ENCODE measurements at places on chromosomes 1 and 21.
A peak's percentile ranks its signal among the peaks of the same experiment; 100 is the strongest.

DNA sequence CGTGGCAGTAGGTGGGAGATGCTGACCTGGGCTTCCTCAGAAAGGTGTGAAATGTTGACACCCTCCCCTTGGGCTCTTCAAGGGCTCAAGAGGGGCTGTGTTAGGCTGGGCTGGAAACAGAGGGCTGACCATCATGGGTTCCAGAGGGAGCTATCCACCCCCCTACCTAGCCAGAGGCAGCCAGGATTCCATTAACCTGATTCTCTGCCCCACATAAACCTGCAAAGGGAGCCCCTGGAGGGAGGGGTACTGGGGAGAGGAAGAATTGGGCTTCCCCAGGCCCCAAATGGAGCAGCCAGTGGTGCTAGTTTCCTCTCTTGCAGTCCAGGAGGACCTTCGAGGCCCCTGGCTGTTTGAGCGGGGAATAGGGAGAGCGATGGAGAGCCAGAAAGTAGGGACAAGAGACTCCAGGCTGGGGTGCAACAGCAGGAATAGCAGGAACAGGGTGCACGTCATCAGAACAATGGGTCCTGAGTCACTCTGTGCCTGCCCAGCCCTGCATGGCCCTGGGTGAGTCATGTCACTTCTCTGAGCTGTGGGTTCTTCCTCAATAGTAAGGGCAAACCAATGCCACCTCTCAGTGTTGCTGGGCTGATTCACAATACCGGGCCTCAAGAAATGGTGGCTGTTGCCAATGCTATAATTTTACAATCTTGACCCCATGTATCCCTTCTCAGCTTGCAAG, 121.2 kb downstream of the EPHB2 start:
- DNase-seq = peak; percentile 86

DNA sequence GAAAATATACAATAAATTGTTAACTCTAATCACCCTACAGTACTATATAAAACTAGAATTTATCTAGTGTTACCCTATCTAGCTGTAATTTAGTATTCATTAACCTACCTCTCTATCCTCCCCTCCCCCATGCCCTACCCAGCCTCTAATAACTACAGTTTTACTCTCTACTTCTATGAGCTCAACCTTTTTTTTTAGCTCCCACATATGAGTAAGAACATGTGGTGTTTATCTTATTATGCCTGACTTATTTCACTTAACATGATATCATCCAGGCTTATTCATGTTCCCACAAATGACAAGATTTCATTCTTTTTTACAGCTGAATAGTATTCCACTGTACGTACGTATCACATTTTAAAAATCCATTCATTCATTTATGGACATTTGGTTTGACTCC, 46.0 kb upstream of the WARS2 start:
- DNase-seq = no peak

DNA sequence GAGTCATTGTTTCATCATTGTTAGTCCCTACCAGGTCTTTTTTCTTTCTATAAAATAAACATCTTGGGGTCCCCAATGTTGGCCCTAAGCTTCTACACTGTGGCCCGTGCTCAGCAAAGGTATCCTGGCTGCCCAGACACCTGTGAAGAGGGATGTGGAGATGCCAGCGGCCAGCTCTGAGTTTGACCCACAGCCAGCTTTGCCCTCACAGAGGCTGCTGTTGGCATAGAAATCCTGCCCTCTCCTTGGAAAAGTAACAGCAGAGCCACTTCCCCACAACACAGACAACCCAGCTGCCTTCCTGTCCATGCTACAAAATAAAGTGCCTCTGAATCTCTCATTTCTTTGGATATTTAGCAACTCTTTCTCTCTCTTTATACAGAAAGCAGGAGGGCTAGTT, 6.0 kb downstream of the TRIM62 start:
- DNase-seq = no peak

DNA sequence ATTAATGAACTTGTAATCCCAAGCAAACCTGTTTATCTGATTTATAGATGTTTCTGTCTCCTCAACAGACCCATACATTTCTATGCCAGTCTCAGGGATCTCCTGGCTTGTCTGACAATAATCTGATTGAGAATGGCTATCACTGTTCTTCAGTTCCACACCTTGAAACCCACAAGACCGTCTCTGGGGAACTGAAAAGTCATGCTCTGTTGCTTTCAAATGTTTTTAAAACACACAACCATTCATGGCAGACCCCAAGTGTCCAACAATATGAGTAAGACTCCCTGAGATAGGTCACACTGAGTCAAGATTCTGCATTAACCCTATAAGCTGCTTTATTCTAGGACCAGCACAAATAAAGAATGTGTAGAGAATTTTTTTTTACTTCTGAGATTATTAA, 611.2 kb upstream of the PLXNA2 start:
- DNase-seq = no peak

- DNase-seq = no peak
These were observed 60.4 kb downstream of the B3GALT5 start for GRCh38 chr21:39673163-39673562.

DNA sequence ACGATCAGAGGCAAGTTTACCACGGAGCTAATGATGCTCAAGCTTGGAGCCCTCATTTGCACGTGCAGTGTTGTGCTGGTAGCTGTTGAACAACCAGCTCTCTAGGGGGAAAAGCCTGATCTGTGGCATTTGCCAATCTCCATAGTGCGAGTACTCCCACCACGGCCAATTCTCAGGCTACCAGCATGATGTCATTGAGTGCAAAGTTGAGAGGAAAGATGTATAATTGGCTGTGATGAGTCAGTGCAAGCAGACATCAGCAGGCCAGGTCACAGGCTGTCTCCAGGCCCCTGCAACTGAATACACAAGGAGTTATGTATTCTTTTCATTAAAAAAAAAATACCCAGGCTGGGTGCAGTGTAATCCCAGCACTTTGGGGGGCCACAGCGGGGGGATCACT, 233.1 kb upstream of the VAMP3 start:
- DNase-seq = no peak

- DNase-seq = no peak
These were observed 421.3 kb downstream of the NPHP4 start for GRCh38 chr1:5570931-5571330.

DNA sequence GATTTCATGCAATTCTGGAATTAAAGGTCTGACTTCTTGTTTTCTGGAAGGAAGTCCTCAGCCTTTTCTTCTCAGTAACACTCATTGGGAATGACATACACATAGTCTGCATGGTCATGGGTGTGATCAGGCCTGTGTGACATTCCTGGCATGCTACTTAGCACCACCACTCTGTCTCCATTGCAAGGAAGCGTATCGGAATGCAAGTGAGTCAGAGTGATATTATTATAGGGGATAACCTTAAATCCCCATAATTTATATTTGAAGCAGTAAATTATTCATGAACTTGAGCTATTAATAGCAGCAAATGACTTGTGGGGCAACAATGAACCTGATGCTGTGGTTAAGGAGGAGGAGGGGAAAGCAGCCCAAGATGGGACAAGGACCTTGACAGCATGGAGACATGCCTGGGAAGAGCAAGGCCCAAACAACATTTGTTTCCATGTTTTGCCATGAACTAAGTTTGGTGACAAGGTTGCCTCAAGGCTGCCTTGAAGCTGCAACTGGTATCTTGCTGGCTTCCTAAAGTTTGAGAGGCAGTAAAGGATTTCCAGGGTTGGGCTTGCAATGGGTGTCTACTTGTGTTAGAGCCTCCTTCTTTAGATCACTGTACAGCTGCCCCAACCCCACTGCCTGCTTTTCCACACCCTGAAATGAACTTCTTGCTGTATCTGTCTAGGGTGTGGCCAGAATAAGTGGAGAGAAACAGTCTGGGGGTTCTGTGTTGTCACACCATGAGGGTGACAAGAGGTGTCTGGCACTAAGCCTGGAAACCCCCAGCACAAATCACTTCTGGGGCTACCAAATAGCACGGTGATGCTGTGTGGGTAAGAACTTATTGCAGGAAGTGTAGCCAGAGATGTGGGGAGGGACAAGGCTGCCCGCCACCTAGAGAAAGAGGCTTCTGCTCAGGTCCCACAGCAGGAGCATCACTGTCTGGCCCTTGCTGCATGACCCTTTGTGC, 4.6 kb downstream of the MAB21L3 start:
- peak; percentile 76 for DNase-seq

DNA sequence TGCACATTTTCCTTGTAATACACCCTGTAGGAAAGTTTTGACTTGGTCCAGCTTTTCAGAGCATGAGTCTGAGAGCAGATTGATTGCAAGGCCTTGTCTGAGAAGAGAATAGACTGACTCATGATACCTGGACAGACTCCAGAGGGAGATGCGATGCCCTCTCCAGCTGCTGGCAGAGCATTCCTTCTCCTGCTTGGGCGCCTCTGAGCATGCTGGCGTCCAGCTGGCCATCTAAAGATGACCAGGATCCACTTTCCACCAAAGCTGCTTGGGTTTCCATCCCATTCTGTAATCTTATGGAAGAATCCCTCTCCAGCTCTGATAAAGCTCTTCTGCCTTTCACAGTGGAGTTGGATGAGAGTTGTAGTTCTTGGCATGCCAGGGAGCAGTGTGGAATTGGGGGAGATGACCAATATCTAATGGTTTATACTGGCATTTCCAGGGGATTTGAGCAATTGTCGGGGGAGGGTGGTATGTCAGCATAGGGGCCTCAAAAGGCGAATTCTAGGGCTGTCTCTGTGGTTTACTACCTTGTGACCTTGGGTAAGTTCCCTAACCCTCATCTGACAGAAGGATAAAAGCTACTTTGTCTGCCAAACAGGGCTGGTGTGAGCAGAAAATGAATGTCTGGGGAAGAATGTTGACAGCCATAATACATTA, 19.5 kb downstream of the SZRD1 start:
- DNase-seq = peak; percentile 85

DNA sequence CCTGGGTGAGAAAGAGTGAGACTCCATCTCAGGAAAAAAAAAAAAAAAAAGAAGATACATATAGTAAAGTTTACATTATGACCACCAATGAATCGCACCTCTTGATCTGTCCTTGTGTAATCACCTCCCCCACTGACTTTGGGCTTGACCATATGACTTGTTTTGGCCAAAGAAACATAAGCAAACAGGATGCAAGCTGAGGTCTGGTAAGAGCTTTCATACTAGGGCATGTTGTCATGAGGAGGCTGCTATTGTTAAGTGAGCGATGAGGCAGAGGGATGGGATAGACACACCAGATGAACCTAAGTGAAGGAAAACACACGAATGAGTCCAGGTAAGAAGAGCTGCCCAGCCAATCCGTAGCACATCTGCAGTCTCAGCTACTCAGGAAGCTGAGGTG, 10.7 kb downstream of the ENAH start:
- DNase-seq = no peak

GRCh38 chr1:22609291-22609690, 27.1 kb upstream of the C1QA start:
- DNase-seq = no peak

- DNase-seq = no peak
These were observed 35.5 kb upstream of the SCYL3 start for GRCh38 chr1:169929210-169929526.

DNA sequence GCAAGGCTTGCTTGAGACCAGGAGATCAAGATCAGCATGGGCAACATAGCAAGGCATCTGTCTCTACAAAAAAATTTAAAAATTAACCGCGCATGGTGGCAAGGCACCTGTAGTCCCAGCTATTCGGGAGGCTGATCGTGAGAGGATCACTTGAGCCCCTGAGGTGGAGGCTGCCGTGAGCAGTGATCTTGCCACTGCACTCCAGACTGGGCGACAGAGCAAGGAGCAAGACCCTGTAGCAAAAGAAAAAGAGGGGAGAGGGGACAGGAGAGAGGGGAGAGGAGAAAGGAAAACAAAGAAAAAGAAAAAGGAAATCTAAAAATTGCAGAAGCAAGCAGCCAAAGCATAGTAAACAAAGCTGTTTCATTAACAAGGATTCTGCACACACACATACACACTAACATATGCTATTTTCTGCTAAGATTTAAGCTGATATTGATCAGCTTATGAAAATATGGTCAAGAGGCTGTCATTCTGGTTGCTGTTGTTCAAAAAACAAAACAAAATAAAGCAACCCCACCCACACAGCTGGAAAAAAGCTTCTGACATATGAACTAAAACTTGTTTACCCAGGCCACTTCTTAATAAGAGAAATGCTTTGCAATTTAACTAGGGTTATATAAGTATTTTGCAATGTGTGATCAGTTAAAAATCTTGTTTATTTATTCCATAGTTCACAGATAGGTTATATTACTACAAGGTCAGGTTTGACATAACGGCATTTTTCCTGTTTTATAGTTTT, 1.8 kb downstream of the ARNT start:
- DNase-seq = no peak

DNA sequence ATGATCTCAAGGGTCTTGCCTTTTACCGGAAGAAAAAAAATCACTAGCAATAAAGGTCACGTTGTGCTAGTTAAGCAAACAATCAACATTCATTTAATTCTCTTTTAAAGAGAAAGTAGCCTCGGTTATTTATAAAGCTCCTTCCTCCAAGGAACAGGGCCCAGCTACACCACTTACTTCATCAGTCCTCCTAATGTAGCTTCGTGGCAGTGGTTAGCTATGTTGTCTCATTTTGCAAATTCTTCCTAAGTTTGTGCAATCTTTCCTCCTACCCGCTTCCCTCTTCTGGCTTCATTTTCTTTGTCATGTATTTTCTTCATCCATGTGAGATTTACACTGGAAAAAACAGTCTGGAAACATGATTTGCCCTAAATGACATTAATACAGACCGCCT, 554.2 kb downstream of the NUF2 start:
- peak; percentile 69 for DNase-seq

DNA sequence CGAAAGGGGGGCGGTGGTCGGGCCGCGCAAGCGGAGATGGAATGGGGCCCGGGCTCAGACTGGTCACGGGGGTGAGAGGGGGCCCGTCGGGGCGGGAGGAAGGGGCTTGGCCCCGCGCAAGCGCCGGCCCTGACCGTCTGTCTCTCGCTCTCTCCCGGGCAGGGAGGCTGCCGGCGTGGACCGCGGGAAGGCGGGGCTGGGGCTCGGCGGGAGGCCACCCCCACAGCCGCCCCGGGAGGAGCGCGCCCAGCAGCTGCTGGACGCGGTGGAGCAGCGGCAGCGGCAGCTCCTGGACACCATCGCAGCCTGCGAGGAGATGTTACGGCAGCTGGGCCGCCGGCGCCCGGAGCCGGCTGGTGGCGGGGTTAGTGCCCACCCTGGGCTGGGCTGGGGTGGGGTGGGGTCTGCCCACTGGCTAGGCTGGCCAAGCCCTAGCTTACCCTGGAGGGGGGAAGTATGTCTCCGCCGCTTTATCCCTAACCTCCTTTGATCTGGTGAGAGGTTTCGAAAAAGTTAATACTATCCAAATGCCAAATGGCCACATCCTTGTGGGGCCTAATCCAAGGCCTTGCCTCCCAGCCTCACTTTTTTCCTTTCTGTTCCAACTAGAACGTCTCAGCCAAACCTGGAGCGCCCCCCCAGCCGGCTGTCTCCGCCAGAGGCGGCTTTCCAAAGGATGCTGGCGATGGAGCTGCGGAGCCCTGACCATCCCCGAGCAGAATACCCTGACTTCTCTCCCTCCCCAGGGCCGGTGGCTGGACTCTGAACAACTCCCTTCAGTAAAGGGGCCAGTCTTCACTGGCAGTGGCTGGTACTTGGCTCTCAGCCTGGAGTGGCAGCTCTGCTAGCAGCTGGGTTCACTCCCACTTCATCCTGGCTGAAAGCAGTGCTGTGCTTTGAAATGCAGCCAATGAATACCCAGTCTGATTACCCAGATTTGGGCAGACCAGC, 636 bp upstream of the YRDC start:
- peak; percentile 97 for DNase-seq
